ENCODE measurements at places on chromosomes 5 and 9.

DNA sequence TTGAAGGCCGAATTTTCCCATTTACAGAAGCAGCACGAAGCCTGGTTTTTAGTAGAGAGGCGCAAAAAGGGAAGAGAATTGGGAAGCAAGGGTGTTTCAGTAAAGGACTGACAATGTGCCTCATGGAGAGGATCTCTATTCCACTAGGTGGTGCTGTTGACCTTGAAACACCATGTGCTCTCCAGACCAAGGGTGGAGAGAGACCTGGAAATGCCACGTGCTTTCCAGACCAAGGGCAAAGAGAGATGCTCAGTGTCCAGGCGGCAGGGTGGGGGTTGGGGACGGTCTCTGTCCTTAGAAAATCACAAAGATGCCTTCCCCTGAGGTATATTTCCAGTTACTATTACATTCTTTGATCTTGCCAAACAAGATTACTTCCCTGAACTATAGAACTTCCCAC is 425.3 kb downstream of the CSNK1G3 start:
- no peak for DNase-seq

DNA sequence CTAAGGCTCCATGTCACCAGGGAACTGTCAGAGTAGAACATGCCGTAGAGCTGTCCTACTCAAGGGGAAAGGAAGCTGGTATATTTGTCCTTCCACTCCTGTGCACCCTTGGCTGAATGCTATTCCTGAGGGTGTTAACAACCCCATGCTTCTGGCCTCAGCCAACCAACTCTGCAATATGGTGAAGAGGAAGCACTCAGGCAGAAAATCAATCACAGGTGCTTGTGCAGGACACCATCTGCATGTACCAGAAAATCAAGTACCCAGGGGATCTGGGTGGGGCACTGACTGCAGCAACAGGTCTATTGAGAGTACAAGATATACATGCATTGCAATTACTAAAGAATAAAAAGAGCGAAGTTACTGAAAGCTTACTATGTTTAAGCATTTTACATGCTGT is 51.4 kb upstream of the NEK6 start:
- DNase-seq: no peak

GRCh38 chr5:145068721-145069120 is 766.4 kb downstream of the PRELID2 start:
- DNase-seq: no peak

- no peak for DNase-seq
Measured at GRCh38 chr5:179886190-179886911, 21.3 kb downstream of the TBC1D9B start.

DNA sequence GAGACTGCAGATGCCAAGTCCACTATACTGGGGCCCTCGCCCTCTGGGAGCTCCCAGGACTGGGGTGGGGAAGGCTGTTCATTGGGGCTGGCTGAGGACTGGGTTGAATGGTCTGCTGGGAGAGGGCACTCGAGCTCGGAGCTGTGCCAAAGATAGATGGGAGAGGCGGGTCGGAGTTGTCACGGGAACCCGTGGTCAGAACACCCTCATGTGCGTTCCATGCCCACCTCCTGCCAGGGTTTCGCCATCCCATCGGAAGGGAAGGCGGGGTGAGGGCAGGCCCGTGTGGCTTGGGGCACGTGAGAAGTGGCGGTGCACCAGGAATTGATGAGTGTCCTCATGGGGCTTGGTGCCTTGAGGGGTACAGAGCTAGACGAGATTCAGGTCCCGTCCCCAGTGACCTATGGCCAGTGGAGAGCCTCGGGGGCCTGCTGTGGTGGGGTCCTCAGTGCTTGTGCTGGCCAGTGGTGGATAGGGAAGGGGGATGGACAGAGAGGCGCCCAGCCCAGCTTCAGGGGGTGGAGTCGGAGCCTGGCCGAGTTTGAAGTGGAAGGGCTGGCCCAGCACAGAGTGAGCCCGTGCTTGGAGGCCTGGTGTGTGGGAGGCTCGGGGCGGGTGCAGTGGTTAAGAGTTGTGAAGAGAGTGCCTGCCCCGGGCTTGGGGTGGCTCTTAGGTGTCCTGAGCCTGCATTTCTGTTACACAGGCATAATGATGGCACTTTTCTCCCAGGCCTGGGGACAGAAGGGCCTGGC is 4.3 kb downstream of the CACFD1 start:
- no peak for DNase-seq

DNA sequence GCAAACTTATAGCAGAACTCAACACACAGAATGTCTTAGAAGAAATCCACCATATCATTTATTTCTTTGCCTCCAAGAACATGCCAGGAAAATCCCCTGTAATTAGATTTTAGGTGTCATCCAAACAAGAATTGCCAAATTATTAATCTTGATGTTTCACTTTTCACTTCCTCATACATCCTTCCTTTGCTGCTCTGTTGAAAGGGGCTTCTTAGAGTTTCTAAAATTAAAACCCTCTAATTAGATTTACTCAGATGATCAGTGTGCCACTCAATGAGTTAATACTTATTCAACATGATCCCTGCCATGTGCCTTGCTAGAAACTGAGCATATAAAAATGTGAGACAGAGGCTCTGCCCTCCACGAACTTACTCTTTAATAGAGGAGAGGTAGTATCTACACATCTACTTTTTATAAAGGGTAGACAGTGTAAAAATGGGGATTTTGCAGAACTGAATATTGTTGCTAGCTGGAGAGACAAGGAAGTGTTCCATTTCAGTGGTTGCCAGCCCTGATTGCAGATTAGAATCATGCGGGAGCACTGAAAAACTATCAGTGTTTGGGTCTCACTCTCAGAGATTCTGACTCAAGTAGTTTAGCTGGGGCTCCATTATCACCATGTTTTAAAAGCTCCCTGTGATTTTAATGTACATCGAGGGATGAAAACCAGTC is 498.4 kb downstream of the TLE4 start:
- DNase-seq: no peak

DNA sequence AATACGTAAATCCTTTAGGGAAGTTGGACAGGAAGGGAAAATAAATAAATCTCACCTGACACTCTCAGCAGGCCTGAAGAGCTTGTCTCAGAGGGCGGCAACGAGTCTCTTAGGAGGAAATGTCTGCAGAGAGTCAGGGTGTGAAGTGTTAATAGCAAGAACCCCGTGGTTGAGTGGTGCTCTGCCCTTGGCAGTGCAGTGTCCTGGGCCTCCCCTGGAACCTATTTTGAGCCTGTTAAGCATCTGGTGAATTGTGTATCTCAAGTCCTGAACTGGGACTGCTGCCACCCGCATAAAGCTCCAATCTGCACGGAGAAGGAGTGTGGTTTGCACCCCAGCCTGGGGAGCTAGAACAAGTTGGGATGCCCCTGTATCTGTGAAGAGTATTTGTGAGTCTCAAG is 211.8 kb downstream of the GOLPH3 start:
- DNase-seq: no peak

GRCh38 chr9:136437839-136438547 is 1.7 kb downstream of the INPP5E start:
- no peak for DNase-seq

GRCh38 chr5:9069650-9070049 is 476.2 kb downstream of the SEMA5A start:
- DNase-seq: no peak

GRCh38 chr5:108339220-108339619 is 42.7 kb downstream of the FBXL17 start:
- no peak for DNase-seq

DNA sequence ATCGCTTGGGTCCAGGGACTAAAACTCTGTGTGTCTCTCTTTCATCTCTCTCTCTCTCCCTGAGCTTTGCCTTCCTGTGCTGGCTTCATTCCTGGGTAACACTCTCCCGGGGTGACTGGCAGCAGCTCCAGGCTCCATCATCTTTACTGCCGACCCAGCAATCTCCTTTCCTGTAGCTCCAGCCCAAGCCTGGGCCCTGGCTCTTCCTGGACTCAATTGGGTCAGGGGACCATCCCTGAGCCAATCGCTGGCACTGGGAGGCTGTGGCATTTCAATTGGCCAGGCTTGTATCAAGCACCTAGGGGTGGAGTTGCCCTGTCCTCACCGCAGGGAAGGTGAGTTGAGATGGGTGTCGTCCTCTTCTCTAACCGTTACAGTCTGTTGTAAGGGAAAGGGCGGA is 31.9 kb downstream of the FAM240B start:
- no peak for DNase-seq

Data from CD14-positive monocyte (primary cell).